ENCODE measurements at places on chromosomes 2 and 18.

DNA sequence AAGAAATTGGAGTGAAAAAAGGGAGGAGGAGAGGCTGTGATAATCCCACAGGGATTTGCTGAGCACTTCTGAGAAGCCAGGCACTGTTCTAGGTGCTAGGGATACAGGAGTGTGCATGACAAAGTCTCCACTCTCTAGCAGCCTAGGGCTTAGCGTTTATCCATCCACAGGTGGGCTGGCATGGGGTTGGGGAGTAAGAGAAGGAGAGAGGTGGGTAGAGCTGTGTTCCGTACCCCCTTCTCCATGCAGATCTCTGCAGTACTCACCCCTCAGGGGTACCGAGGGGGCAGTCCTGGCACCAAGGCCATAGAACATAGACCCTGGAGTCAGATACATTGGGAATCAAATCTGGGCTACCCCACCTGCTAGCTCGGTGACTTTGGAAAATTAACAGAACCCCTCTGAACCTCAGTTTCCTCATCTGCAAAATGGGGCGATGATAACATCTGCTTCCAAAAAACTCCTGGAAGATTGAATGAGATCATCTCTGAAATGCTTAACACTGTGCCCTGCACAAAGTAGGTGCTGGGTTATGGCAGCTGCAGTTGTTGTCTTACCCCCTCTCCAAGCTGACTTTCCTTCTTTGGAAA, 18.6 kb downstream of the FOSL2 start:
- DNase-seq: no peak

- no peak for DNase-seq
These were observed 285.5 kb downstream of the MREG start for GRCh38 chr2:215727507-215728503.

- no peak for DNase-seq
These were observed 96.0 kb downstream of the CDH2 start for GRCh38 chr18:28080876-28081300.

- DNase-seq: no peak
These were observed 114.3 kb downstream of the MGAT5 start for GRCh38 chr2:134368009-134368817.

DNA sequence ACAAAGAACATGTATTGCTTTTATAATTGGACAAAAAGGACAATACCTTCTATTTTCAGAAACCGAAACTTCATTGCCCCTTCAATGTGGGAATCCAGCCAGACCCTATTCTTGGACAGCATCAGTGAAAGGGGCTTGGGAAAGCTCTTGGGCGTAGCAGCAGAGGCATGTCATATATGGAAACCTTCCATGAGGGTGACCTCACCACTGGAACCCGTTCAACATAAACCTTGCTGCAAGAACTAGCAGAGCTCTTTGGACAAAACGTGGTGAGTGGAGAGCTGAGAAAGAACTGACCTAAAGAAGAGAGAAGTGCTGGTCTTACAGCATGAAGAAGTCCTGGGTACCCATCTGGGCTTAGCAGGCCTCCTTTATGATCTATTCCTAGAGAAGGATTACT, 22.7 kb upstream of the ACTG2 start:
- DNase-seq: no peak

DNA sequence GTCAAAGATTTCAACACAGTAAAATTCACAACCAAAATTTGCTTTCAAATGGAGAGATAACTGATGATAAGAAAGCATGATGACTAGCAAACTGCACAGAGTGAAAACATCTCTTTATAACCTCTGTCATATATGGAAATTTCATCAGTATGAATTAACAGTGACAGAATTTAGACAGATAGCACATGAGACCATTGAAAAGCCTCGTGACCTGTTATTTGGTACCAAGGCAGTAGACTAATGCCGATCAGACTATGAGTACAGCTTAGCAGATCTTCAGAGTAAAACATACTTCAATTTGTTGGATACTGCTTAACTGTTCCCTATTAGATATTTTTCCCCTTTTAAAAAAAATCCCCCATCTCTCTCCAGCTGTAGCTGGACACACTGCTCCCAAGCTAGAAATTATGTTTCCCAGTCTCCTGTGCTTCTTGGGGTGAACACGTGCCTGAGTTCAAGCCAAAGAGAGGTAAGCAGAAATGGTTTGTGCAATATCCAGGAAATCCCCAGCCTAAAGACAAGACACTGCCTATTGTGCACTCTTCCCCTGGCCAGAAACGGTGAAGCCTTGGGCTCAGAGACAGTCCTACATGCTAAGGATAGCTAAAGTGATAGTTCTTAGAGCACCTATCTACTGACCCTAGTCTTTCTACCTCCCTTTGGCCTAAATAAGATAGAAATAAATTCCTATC, 256.1 kb downstream of the NCKAP5 start:
- DNase-seq: no peak

DNA sequence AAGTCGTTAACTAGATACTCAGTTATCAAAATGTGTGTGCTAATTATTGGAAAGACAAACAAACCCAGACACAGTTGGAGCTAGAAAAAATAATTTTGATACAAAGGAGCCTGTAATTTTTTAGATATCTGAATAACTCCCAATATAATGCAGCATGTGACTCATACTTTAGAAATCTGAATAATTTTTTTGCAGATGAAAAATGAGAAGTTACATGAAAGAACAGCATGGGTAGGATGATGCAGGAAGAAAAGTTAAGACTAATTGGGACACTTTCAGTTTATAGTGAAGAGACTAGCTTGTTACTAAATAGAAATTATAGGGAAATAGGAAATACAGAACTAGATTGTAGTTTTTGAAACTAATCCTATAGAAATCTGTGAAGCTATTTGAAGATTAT, 945.8 kb downstream of the CBLN2 start:
- DNase-seq: no peak

DNA sequence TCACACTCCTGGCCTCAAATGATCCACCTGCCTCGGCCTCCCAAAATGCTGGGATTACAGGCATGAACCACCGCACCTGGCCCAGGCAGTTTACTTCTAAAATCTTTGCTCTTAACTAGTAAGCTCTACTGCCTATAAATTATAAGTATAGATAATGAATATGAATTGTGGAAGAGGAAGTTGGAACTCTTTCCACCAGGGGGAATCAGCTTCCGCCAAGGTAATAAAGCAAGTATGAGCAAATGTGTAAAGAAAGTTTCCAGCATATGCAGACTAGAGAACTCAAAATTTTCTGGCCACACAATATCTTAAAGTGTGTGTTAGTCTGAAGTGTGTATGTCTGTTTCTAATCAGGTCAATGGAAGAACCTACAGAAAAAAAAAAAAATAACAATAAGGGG, 68.1 kb downstream of the RMDN2 start:
- DNase-seq: no peak

DNA sequence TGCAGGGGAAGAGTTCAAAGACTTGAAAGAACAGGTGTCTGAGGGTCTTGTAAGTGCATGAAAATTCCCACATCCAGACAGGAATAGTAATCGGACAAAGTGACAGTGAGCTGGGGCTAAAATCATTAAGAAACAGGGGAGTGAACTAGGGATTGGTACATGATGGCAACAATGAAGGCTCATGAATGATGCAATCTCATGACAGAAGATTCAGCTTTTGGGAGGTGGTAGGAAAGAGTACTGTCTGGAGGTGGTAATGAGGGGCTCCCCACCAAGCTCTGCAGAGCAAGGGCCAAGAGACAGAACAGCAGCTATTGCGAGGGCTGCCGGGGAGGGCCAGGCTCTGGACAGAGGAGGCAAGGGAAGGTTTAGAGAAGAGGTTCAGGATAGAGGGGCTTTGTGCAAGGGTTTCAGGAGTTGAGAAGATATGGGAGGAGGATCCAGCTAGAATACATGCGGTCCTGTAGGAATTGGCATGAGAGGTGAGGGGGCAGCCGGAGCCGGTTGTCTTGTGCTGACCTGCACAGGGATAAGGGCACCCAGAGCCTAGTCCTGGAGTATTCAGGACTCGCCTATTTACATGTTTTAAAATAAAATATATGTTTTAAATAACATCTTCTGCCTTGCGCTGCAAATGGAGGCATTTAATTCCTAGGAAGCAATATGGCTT, 31.4 kb downstream of the MAP3K20 start:
- DNase-seq: no peak

DNA sequence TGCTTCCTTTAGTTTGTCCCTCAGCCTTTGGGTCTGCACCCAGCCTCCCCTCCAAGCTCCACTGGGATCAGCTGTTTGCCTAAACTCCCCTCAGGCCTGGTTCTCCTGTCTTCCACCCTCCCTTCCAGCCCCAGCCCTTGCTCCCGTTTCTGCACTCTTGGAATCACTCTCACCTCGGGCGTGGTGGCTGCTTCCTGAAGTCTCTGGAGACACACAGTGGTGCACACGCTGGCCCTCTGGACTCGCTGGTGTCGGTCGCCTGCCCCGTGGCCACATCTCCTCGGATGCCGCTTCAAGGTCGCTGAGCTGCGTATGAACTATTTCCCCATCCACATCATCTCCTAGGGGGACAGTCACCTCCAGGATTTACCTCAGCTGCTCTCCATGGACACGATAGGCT, 46.3 kb downstream of the PSMG2 start:
- DNase-seq: no peak

DNA sequence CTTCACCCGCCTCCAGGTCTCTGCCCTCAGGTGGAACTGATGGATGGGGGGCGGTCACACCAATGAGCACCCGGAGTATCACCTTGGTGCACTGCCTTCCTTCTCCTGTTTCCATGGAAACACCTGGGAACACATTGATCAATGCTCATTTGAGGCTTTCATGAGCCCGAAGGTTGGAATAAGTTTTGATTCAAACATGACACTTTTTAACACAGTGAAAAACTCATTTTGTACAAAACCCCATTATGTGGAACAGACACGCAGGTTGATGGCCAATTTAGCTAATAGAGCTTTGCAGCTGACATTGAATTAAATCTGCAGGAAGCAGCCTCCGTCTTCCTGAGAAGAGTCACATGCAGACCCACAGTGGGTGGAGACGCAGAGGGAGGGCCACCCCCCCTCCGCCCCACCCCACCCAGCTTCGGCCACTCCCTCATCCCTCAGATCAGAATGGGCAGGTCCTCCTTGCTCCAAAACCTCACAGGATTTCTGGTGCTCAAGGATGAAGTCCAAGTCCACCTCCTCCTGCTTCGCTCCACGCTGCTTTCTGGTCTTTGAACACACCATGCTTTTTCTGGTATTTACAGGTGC, 96.0 kb upstream of the MYCN start:
- DNase-seq: no peak

DNA sequence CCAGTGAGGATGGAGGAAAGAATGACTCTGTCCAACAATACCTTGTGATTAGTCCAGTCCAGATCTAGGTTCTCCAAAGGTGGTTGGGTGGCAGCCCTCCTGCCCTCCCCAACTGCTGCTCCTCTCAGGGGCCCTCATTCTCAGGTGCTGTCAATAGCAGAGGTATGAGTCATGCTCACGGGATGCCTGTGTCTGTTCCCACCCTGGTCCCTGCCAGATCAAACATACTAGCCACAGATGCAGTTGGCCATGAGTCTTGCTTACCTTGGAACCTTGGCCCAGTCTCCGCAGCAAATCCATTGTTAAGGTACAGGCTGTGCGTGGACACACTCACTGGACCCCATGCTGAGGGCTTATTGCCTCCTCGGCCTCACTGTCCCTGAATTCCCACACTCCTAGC, 24.9 kb upstream of the RPIA start:
- no peak for DNase-seq

DNA sequence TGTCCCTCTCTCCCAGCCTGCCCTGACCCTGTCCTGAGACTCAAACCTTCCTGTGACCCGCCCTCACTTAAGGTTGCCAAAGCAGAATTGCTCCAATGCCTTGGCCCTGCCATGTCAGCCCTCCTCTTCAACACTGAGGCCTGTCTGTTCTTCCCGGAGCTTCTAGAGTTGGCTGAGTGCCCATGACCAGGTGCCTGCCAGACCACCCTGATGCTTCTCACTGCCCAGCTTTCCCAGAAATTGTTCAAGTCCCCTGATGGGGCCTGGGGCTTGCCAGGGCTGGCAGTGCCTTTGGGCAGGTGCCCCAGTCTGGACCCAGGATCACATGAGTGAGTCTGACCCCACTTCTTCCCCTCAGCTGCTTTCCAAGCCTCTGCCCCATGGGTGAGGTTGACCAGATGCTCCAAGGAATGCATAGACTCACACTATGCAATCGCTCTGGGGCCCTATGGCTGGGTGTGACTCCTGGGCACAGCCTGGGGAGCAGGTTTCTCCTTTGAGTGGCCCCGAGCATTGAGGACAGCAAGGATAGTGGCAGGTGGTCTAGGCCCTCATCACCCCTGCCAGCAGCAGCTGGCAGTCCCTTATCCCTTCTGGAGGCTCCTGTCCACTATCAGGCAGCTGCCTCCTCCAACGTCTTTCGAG, 3.1 kb upstream of the INPP5D start:
- DNase-seq: no peak

- no peak for DNase-seq
These were observed 232.5 kb downstream of the PTGR3 start for GRCh38 chr18:74976331-74976909.

GRCh38 chr2:18949871-18950270, 360.5 kb upstream of the NT5C1B start:
- DNase-seq: no peak

DNA sequence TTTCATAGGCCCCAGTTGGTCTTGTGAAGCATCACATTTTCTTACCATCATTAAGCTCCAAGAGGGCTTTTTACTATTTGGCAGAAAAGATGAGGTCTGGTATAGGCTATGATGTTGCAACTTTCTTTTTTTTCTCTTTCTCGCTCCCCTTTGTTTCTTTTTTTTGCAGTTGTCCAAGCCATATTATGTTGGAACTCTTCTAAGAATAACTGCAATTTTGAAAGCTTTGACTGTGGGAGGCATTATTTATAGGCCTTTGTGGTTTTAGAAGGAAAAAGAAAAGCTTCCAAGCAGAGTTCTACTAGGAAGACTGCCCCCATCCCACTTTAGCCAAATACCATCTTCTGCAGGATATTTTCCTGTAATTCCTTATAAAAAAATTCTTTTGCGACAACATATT, 571.6 kb downstream of the ARHGAP15 start:
- DNase-seq: no peak

DNA sequence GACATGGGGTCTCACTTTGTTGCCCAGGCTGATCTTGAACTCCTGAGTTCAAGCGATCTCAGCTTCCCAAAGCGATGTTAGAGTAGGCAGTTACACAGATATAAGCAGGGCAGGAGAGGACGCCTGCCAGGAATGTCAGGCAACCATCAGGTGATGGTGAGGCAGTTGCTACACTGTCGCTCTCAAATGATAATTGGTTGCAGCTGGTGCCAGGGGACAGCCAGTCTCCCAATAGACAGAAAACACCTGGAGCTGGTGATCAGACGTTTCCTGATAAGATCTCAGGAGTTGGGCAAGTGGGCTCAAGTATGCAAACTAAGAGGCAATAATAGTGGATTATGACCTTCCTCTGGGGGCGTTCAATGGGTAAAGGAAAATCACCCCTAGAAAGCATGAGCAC, 163.1 kb upstream of the RGPD4 start:
- DNase-seq: no peak

- DNase-seq: no peak
These were observed 12.0 kb upstream of the ARHGAP15 start for GRCh38 chr2:143117225-143117624.

GRCh38 chr18:9365406-9365805, 30.8 kb downstream of the TWSG1 start:
- DNase-seq: no peak

GRCh38 chr18:13525381-13526029, 200.9 kb downstream of the FAM210A start:
- DNase-seq: no peak

- no peak for DNase-seq
These were observed 26.9 kb downstream of the COL4A3 start for GRCh38 chr2:227191367-227191766.

GRCh38 chr2:97645112-97645694, 659 bp upstream of the COX5B start:
- DNase-seq: no peak

- no peak for DNase-seq
These were observed 139.0 kb downstream of the EHBP1 start for GRCh38 chr2:62844311-62845090.
